ENCODE measurements at places on chromosomes 12 and 14.

- DNase-seq = no peak
Observed at GRCh38 chr12:115872919-115873357, 404.6 kb downstream of the MED13L start.

DNA sequence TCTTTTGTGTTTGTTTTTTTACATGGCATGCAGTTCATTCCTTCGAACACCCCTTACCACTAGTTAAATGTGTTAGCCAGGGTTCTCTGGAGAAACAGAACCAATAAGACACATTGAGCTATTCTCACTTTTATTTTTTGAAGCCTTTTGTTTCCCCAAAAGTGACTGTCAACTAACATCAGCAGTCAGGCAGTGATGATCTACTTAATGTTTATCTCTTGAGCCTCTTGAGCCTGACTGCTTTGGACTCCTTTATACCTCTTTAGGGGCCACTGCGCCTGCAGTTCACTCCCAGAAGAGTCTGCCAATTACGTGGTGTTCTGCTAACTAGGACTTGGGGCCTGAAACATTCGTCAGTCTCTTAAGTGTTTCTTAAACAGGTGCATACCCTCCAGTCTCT is 163.7 kb upstream of the FLRT2 start:
- DNase-seq = no peak

- no peak for DNase-seq
Observed at GRCh38 chr14:75059642-75060041, 4.2 kb downstream of the ACYP1 start.

DNA sequence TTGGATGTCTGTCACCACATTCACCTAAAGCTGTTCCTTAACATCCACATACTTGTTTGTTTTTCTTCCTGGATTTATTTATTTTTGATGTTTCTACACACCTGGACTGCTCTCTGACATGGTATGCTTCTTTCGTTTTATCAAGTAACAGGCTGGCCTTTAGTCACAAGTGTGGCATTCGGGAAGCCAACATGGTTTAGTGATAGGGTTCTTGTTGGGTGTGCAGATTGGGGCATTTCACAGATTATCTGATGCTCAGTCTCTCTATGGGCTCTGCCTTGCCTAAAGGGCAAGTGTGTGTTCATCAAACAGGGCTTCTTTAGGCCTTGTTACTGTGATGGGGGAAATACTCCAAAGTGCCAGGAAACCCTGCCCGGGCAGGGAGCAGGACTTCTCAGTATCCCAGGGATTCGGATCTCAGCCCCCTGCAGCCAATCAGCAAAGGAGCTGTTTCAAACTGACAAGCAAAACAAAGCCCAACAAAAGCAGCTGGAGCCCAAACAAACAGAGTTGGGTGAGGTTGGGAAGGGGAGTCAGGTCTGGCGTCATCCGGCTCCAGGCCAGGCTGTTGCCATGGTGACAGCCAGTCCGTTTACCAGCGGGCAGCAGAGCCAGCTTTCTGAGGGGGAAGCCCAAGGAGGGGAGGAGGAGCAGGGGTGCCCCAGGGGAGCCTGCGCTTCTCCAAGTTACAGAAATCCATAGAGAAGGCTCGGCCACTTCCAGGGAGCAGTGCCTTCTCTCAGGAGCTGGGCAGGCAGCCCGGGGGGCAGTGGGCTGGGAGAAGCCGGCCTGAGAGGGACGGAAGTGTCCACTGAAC is 31.9 kb downstream of the FOS start:
- DNase-seq = peak; percentile 89

GRCh38 chr14:82047777-82048470 is 514.3 kb upstream of the SEL1L start:
- no peak for DNase-seq

GRCh38 chr12:127041985-127042625 is 1224.9 kb upstream of the TMEM132C start:
- no peak for DNase-seq

- no peak for DNase-seq
Observed at GRCh38 chr12:122969676-122970075, 3.4 kb upstream of the ABCB9 start.

DNA sequence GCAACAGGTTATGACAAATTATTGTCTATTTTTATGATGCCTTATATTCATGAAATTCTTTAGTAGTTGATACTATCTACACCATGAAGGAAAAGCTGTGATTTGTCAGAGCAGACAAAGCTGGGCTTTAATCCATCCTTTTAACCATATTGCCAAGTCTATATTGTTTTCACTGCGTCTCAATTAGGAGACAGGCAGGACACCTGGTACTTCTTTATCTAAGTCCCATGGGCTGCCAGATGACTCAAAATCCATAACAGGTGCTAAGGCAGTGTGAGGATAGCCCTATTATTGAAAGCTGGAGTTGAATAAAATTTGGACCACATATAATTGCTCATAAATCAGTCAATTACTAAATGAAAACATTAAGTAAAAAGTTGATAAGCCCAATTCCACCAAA is 22.6 kb downstream of the INSM2 start:
- no peak for DNase-seq

DNA sequence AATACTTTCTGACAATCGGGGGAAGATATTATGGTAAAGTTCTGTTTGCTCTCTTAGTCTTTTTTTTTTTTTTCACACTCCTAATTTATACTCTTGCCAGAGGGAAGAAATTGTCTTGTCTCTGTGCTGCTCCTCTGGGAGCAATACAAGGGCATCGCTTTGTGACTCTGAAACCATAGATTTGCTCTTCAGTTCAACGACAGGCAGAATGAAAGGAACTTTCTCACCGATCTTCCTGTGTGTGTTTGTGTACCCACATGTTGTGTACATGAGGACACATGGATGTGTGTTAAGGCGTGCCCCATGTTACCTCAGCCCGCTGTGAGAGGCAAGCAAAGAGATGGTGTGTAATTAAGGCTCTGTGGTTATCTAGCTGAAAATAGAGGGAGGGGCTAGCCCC is 457.6 kb downstream of the EGLN3 start:
- DNase-seq = no peak

GRCh38 chr12:42299392-42300308 is 26.2 kb downstream of the ZCRB1 start:
- no peak for DNase-seq

GRCh38 chr12:131994589-131994988 is 44.8 kb downstream of the EP400 start:
- DNase-seq = no peak

- no peak for DNase-seq
Observed at GRCh38 chr12:132491138-132491663, 1.2 kb downstream of the FBRSL1 start.

DNA sequence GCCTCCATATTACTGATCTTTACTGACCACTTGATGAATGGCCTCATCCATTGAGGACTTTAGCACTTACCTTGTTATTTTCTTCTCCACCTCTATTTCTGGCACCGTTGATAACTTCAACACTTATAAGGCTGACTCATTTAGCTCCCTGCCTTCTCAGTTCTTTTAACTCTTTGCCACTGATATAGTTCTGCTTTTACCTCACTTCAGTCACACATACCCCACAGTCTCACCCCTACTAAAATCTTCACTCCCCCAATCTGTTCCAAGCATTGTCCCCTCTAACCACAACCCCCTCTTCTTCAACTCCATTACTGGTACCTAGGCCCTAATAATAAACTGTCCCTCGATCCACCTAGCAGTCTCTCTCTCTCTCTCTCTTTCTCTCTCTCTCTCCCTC is 141.0 kb downstream of the PAH start:
- no peak for DNase-seq

GRCh38 chr12:109113661-109114321 is 2.6 kb upstream of the ACACB start:
- DNase-seq = no peak

GRCh38 chr14:24908592-24909236 is 141.2 kb downstream of the STXBP6 start:
- DNase-seq = no peak

DNA sequence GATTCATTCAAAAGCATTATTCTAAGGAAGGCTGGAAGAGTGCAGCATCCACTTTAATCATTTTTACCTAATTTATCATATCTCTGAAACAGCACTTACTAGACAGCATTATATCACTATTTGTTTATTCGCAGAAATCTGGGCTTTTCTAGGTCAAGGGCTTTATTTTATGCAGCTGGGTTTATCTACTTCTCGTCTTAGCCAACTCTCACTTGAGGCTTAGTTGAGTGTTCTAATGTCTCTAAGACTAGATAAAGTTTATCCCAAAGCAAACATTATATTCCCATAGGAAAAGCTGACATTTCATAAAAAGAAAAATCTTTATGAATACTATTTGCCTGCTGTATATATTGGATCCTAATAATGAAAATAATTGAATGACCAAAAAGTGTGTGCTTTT is 720.8 kb upstream of the FLRT2 start:
- DNase-seq = no peak

GRCh38 chr14:73251516-73252215 is 14.4 kb downstream of the PAPLN start:
- DNase-seq = no peak

GRCh38 chr12:76250256-76250655 is 98.0 kb downstream of the BBS10 start:
- DNase-seq = no peak

DNA sequence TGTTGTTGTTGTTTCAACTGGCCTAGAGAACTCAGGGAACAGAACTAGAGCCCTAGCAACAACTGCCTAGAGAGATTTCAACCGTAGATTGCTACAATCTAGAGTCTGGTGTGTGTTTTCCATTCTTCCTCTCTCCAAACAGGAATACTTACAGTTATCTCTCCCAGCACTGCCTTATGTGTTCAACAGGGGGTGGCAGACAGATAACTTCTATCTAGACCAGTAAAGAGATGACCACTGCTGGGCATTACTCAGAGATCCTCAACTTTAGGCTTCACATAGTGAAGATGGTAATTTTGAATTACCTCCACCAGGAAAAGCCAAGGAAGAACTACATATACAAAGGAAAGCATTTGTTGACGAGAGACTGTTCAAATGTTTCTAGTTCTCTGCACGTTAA is 4.8 kb downstream of the TXNDC16 start:
- DNase-seq = no peak

Measured in left ventricle myocardium inferior (tissue), 1 donor.